ENCODE measurements at places on chromosomes 13 and 19.
A peak's percentile ranks its signal among the peaks of the same experiment; 100 is the strongest.

DNA sequence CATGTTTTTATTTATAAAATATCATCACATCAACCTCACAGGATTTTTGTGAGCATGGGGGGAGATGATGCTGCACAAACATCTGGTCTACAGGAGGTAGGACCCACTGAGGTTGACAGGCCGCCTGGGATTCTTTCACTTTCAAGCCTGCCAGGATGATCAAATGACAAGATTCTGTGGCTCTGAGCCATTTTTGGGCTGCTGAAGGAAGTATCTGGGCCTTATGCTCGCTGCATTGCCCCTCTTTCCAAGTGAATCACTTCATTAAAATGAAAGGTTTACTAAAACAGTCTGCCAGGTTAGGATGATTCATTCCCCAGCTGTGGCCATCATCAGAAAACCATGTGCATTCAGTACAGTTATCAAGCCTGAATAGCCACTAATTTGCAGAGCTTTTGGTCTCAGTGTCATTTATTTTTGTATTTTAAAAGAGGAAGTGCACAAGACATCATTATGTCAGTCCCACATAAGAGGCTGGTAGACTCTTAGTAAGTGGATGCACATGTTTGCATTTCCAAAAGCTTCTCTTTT lies 34.4 kb downstream of the STARD13 start:
- no peak for DNase-seq

DNA sequence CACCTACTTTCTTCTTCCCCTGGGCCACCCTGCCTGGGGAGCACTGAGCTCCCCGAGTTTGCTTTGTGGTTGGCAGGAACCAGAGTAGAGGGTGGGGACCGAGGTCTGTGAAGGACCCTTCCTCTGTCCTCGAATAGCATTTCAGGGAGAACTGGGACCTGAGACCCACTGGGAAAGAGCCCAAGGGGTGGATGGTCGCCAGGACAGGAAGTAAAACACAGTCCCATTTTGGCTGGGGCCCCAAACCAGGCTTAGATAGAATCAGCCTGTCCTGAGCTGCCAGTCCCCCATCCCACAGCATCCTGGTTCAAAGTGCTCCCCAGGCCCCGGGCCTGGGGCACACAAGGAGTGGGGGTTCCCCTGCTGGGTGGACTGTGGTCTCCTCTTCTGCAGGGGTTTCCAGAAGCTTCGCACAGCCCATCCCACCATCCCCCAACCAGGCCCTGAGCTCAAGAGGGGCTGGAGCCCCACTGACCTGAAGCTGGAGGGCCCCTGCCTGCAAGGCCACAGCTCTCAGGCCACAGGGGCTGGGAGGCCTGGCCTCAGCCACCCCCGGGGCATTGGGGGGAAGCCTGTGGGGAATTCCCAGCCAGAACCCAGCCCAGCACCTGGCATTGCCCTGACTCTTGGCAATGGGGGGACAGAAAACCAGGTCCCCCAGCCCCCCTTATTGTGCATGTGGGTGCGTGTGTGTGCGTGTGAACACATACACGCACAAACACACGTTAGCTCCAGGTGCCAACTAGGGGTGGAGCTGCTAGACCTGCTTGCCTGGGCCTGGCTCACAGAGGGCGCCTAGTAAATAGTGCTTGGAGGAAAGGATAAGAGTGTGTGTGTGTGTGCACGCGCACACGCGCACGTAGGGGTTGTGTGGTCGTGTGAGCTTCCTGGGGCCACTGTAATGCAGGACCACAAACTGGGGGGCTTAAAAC lies 995 bp upstream of the MKNK2 start:
- DNase-seq: peak; percentile 38

DNA sequence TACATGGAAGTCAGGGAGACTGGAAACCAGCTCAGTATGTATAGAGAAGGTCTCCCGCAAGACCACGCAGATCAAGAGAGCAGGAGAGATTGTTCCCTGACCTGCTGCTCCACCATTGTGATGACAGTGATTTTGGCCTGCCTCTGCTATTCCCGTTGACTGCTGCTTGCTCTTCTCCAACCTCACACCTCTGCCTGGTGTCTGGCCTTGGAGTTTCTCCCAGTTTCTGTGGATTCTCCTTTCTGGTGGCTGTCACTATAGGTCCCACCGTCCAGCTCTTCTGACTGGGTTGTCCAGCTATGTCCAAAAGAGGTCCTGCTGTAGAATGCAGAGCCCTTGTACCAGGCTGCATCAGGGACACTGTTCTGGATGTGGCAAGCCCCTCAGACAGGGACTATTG lies 171.7 kb downstream of the DNAJC15 start:
- DNase-seq: no peak

- DNase-seq: no peak
Observed at GRCh38 chr19:56547535-56547934, 8.8 kb downstream of the ZFP28 start.

- no peak for DNase-seq
Observed at GRCh38 chr19:50230379-50231351, 27.2 kb downstream of the MYH14 start.

GRCh38 chr13:50132904-50133357 lies 117.7 kb downstream of the KCNRG start:
- no peak for DNase-seq

GRCh38 chr19:42229855-42230351 lies 9.8 kb downstream of the ZNF526 start:
- DNase-seq: peak; percentile 88

DNA sequence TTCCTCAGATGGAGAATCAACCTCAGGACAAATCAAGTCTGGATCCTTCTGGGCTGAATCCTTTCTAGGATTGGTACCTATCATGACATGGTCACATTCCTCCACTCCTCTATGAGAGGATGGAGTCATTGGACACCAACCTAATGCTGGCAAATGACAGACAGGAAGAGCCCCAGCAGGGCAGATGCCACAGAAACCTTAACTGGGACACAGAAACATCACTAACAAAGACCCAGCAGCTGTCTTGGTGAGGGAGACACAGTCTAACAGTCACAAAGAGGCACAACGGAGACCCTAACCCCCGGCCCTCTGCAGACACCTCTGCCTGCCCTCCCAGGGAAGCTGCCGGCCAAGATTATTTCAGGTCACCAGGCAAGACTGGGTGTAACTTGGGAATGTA lies 2.1 kb downstream of the ANKRD27 start:
- peak; percentile 33 for DNase-seq

DNA sequence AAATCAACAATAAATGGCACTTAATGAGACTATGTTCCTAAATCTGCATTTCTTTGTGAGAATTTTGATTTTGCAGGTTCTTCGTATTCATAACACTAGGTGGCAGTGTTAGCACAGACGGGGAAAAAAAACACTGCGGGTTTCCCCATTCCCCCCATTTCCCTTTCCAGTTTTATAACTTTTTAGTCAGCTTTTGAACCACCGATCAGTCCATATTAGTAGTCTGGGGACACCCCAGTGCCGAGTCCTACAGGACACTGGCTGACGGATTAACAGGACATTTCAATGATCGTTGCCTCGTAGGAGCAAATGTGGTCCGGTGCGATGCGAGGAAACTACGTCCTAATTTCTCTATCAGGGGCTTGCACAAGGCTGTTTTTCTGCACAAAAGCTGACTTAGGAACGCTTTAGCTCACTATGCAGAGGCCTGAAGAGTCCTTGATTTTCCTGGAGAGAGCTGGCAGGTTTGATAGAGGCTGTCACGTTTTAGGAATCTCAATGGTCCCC lies 234.3 kb downstream of the LMO7 start:
- peak; percentile 19 for DNase-seq

GRCh38 chr13:112819816-112820215 lies 130.0 kb downstream of the ATP11A start:
- DNase-seq: no peak

GRCh38 chr13:29509999-29510589 lies 85.4 kb downstream of the SLC7A1 start:
- DNase-seq: no peak

DNA sequence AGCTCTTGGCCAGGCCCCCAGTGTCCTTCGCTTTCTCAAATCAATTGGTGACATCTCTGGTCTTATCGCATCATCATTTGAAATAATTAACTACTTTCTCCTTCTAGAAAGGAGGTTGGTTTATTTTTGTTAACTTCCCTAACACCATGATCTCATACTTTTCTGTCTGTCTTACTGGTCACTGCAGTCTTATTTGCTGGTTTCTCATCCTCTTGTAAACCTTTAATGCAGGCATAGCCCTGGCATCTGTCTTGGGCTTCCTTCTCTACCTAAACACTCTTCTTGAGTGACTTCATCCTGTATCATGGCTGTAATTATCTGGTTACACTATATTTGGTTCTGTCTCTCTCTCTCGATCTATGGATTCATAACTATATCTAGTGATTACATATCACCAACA lies 152.8 kb downstream of the CYSLTR2 start:
- no peak for DNase-seq
